ENCODE measurements at places on chromosomes 12 and 14.
A peak's percentile ranks its signal among the peaks of the same experiment; 100 is the strongest.

DNA sequence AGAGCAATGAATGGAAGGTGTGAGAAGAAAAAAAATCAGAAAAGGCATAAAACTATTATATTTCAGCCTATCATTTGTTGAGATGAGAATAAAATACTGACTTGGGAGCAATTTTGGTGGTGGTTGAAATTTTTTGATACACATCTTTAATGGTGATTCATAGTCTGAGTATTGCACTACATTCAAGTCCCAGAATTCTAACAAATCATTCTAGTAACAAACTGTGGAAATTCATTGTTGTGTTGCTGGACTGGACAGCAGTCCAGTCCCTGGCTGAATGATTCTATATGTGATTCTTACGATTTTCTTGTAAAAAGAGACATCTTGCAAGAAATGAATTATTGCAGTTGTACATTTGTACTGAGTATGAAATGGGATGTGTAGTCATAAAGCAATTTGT lies 268.6 kb downstream of the TRHDE start:
- DNase-seq = no peak

DNA sequence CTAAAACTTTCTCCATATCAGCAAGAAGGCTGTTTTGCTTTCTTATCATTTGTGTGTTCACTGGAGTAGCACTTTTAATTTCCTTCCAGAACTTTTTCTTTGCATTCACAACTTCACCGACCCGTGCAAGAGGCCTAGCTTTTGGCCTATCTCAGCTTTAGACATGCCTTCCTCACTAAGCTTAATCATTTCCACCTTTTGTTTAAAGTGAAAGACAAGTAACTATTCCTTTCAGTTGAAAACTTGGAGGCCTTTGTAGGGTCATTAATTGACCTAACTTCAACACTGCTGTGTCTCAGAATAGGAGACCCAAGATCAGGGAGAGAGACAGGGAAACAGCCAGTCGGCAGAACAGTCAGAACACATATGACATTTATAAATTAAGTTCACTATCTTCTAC lies 39.3 kb downstream of the BBS10 start:
- DNase-seq = no peak

DNA sequence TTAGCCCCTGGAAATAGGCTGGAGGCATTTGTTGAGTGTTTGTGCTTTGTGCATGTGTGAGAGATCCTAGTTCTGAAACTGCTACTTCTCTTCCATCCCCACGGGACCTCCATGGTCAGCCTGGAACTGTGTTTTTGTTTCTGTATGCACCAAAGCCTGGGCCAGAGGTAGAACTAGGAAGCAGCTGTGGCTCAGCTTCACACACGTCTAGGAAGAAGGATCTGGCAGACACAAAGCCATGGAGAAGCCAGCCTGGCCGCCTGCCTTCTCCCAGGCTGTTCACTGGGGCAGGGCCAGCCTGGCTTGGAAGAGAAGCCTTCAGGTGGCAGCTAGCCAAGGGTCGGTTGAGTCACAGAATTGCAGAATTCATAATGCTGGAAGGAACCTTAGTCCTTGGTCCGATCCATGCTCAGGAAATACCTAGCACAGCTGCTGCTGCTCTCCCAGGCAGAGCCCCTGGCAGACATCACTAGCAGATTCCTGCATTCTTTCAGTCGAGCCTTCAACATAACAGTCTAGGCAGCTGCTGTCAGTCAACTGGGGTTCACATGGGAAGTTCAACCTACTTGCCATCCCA lies 27.0 kb downstream of the RIN3 start:
- peak; percentile 98 for DNase-seq

- no peak for DNase-seq
Measured at GRCh38 chr14:96455588-96455987, 46.6 kb upstream of the PAPOLA start.

DNA sequence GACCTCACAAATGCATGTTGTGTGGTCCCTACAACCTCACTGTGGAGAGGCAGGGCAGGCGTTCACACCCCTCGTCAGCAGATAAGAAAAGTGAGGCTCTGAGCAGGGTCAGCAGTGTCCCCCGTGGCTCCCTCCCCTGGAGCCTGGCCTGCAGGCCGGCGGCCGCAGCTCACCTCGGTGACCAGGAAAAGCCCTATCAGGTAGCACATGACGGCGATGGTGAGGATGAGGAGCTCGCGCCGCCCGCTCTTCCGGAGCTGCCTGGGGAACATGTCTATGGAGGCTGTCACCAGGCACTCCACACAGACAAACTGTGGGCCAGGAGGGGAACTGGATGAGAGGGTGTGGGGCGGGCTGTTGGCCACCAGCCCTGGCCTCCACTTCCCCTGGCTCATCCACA lies 18.0 kb downstream of the SLC6A12 start:
- no peak for DNase-seq

All from fibroblast of the conjunctiva (primary cell).